ENCODE measurements at places on chromosomes 3 and 15.

DNA sequence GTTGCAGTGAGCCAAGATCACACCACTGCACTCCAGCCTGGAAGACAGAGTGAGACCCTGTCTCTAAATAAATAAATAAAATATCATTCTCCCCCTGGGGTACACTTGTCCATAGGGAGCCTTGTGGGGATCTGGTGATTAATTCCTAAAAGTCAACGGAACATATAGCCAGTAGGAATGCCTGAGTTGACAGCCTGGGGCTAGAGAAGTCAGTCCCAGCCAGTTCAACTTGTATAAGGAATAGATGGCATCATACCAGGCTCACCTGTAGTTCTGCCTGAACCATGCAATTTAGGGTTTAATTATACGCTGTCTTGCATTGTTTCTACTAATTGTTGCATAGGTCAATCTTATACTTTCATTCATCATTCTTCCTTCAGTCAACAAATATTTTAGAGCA is 5.9 kb upstream of the BOC start:
- DNase-seq, result no peak

DNA sequence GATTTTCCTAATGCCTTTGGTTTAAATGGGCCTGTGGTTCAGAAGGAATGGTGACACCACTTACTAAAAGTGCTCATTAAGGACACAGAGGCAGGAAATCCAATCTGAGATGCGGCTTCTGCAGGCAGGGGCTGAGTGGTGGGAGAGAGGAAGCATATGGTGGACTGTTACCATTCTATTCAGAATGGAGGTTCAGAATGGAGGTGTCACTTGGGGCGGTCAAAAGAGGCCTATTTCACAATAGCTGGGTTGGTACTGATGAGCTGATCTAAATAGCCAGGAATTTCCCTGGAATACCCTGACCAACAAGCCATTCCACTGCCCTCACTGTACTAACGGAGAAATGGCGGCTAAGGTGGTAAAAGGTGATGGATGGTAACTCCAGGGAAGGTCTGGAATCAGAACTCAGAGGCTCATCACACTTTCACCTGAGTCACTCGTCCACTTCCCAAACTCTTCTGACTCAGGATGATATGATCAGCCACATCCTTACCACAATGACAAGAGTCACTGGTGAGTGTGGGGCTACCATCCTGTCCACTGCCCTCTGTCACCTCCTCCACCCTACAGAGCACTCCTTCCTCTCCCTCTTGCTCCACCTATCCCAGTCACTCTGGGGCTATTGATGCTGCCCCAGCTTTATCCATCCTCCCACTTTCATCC is 15.7 kb downstream of the RFT1 start:
- DNase-seq, result no peak

DNA sequence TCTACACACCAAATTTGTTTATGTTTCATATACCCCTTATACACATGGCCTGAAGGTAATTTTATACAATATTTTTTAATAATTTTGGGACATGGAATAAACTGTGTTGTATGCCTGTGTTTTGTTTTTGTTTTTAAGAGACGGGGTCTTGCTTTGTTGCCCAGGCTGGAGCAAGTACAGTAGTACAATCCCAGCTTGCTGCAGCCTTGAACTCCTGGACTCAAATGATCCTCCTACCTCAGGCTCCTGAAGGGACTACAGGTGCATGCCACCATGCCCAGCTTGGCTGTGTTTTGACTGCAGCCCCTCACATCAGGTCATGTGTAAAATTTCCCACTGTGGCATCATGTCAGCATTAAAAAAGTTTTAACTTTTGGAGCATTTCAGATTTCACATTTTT is 18.6 kb downstream of the SETD2 start:
- no peak for DNase-seq

DNA sequence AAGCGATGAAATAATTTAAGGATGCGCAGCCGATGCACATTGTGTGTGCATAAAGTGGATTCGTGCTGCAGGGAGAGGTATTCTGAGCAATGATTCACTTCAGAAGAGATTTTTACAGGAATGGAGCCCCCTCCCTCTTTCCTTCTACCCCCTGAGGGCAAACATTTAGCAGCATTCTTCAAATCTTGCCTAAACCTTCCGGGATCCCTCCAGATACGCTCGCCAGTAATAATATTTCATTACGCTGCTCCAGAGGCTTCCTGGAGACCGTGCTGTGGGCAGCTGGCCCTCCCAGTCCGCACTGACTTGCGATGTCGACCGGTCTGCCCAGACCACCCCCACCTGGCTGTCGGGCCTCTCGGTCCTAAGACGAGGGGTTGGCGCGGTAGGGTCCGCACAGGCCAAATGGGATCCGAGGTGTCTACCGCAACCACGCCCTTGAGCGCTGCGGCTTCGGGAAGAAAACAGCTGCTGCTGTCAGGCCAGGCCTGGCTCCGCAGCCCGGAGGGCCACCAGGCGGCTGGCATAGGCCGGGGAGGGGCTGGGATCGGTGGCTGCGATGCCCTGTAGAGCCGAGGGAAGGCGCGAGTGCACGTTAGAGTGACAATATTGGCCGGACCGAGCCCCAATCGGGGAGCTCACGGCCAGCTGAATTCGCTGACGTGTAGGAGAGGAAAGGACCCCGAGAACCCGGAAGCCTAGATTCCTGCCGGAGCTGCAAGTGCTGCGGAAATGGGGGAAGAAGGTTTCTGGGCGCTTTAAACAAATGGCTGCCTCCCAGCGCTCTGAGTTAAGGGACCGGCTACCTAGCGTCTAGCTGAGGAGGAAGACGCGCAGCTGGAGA is 14.3 kb downstream of the ZIC4 start:
- DNase-seq, result no peak

DNA sequence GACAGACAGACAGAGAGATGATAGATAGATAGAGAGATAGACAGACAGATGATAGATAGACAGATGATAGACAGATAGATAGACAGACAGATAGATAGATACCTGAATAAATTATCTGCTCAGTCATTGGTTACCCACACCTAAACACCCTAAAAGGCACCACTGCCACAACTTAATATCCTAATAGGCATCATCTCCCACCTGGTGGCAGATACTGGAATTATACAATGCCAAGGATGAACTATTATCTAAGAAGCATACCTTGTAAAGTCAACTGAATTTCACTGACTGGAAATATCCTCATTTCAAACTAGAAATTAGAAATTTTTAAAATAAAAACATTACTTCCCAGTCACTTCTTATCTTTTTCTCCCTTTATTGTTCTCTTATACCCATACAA is 19.4 kb upstream of the ATP8B4 start:
- DNase-seq, result no peak

- no peak for DNase-seq
Measured at GRCh38 chr3:28286595-28286994, 45.2 kb downstream of the CMC1 start.

GRCh38 chr3:152402695-152403451 is 134.1 kb downstream of the MBNL1 start:
- no peak for DNase-seq

DNA sequence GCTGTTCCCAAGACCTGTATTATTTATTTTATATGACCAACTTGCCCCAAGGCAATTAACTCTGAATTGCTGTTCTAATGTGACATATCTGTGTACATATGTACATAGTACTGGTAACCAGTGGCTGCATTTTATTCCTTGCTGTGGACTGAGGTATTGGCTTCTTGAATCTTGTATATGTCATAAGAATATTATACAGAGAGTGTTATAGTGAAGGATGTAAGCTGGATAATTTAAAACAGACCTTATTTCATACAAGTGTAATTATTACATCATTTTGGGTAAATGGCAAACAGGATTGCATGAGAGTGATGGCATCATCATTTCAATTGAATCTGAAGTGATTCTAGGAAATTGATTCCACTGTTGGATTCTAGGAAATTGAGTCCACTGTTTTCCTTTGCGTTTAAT is 32.9 kb downstream of the B3GALNT1 start:
- no peak for DNase-seq

- no peak for DNase-seq
Measured at GRCh38 chr3:88988906-88989305, 118.5 kb upstream of the EPHA3 start.

DNA sequence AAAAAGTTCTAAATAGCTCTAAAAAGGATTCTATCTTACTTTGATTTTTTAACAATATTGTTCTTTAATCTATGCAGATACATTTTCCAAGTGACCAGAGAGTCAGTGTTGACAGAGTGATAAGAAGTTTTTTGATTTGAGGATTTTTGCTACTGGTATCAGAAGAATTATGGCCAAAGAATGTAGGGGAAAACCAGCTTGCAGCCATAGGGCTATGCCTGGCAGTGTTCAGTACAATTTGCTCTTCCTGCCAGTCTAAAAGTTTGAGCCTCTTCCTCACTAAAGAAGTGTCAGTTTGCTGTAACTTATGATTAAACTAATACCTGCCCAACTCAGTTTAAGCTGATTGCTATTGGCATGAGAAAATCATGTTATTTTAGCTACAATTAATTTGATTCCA is 35.3 kb upstream of the FSIP1 start:
- no peak for DNase-seq

GRCh38 chr3:59341459-59341858 is 291.6 kb upstream of the CFAP20DC start:
- no peak for DNase-seq

- DNase-seq, result no peak
Measured at GRCh38 chr3:147423798-147424580, 14.8 kb downstream of the ZIC1 start.

DNA sequence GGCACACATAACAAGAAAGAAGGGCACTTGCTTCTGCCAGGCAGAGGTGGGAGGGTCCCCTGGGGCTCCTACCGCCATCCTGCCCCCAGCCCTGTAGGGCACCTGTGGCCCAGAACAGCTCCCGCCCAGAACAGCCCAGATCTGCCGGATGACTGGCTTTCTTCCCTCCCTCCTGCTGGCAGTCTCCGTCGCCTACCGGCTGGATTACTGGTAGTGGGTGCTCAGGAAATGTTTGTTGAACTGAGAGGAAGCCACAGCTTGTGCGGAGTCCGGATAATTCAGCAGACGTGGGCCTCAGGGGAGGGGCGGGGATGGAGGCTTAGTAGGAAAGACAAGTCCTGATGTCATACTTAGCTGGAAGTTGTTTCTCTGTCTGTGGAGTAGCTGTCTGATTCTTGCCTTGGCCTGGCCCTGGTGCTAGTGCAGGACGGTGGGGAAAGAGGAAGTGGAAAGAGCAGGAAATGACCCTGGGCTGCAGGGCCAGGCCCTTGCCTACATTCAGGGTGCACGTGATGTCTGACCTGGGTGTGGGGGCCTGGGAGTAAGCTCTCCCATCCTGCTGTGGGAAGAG is 6.7 kb downstream of the CCDC9B start:
- DNase-seq, result no peak

GRCh38 chr3:133607816-133608215 is 34.3 kb downstream of the CDV3 start:
- DNase-seq, result no peak

DNA sequence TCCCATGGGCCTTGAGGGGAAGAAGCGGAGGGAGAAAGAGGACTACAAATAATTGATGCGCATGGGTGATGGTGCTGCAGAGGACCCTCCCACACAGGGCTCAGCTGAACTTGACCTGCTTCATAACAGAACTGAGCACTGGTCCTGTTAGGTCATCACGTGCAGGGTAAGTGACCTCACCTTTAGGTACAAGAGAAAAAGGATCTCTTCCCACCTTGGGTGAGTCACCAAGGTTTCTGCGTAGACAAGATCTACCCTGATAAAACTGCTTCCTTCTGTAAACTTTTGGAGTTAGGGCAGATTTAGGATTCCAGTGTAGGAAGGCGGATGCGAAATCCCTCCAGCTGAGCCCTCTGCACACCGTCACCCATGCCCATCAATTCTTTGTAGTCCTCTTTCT is 67.1 kb downstream of the FEM1B start:
- DNase-seq, result no peak

DNA sequence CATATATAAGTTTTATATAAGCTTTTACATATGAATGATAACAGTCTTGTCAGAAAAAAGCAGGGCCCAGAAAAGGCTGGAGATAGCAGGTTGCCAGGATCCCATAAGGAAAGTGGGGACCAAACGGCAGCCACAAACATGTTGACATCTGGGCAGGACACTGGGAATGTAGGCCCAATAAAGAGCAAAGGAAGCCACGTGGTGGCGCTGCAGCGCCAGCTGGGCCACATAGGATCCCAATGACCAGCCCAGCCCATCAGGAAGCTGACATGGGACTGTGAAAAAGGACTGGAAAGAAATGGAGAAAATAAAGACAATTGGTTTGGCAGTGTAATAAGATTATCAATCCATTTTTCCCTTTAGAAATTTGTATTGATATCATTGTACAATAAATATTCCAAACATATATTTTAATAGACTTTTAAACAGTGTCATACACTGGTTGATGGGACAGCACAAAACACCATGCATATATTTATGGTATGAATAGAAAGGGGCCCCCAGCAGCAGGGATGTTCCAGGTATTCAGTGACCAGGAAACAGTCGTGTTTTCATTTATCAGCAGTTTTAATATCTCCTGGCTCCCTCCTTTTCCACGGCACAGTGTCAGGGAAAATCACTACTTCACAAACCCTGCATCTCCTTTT is 89.0 kb upstream of the STRIT1 start:
- DNase-seq, result peak; percentile 76

- DNase-seq, result no peak
Measured at GRCh38 chr3:100521439-100521845, 29.0 kb downstream of the TMEM45A start.

DNA sequence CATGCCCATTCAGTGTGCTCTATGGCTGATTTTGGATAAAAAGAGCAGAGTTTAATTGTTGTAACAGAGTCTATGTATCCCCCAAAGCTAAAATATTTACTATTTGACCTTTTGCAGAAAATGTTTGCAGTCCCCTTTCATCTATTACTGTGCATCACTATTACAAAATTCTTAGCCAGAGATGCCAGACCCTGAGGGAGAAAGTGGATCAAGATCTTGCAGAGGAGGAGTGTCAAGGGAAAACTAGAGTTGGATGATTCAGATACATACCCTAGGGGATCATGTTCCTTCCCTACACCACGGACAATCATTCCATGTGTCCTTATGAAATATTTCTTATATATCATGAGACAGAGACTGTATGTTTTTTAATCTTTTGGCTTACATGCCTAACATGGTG is 68.6 kb upstream of the TPRG1 start:
- no peak for DNase-seq

- peak; percentile 12 for DNase-seq
Measured at GRCh38 chr15:35019404-35020327, 31.6 kb upstream of the ZNF770 start.

DNA sequence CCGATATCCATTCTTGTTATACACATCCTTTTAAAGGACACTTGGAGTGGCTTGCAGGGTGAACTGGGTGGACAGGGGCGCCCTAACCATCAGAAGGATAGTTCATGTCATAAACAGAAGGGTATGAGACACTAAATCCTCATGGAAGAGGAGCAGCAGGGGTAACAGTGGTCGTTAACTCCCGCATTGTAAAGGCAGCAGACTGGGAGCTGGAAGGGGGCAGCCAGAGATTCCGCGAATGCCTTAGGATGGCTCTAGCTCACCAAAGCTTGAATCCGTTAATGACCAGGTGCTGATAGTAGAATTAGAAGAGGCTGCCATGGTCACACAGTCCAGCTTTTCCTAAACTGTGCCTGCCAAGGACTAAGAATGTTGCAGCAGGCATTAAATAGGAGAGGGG is 85.2 kb upstream of the ANKRD34C start:
- DNase-seq, result no peak
